Kidney (tissue), 22 donors: ENCODE measurements at places on chromosomes 3 and 15. TPM values are rescaled to one million over a fixed set of nuclear protein-coding genes. Genes with fewer than 3 reads are reported as not detected.

DNA sequence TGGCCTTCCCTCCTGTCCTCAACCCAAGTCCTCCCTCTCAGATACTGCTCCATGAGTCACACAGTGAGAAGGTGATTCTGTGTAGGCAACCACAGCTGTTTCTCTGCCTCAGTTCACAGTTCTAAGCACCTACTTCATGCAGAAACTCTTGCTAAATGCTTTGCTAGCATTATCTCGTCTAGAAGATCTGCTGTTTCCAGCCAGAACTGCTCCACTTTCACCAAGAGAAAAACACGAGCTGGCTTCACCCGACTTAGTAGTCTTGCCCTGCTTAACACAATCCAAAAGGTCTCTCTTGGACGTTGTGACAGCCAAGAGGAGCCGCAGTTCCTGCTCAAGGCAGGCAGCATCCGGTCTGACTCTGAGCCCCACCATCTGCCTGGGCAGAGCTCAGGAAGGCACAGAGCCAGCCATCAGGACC is 272.1 kb downstream of the UACA start:
- H3K4me1 ChIP-seq, result no peaks in the 10 kb centered on the region
- H3K27ac ChIP-seq, result no peak overlapping the region
- H3K27me3 ChIP-seq, result no peaks in the 10 kb centered on the region
- no peaks in the 10 kb centered on the region for H3K36me3 ChIP-seq
- no peak for DNase-seq

Gene MUC13
- total RNA-seq, result 1.9 TPM

DNA sequence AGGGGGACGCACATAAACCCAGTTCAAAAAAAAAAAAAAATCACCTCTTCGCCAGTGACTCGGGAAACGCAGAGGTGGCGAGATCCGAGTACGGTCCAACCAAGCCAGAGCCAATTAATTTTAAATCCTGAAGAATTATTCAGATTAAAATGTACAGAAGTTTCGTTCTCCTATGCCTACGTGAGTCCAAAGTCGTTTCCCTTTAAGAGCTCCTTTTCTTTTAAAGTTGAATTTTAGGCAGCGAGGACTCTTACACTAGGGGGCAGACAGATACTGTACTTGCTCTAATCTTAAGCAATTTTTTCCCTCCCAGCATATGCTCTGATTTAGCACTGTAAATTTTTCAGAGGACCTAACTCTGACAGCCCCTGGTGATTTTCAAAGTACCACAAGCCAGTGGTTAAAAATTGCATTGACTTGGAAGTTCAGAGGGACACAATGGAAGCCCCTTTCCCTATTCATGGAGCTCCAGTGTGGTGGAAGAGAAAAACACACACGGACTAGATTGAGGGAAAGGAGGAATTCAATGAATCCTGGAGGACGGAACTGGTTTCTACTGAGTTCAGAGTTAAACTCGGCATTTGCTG is 3.3 kb upstream of the NR2F2 start:
- no peaks in the 10 kb centered on the region for H3K36me3 ChIP-seq
- peak overlapping the region; percentile 95 for H3K27ac ChIP-seq
- no peaks in the 10 kb centered on the region for H3K27me3 ChIP-seq
- DNase-seq, result peak; percentile 96
- H3K4me3 ChIP-seq, result peak overlapping the region; percentile 98

DNA sequence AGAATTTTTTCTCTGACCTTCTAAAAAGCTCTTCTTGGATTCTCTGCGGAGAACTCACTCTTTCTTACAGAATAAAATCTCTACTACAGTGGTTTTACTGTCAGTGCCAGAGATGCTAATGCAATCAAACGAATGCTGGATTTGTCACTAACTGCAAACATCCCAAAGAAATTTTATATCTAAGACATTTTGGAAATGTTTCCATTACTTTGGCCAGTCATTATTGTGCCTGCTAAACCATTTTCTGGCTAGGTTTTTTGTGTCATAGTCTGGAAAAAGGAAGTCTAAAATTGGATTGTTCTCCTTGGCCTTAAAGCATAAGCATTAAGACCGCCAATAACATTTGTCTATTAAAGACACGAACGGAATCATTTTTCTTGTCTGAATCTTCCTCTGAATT is 54.0 kb downstream of the PLOD2 start:
- H3K4me1 ChIP-seq, result no peaks in the 10 kb centered on the region
- H3K27ac ChIP-seq, result no peak overlapping the region
- H3K36me3 ChIP-seq, result no peaks in the 10 kb centered on the region
- DNase-seq, result no peak
- H3K4me3 ChIP-seq, result no peak overlapping the region
- no peaks in the 10 kb centered on the region for H3K27me3 ChIP-seq

Gene MME
- 8.4 TPM for total RNA-seq

Gene FAM3D
- total RNA-seq, result 0.60 TPM

Gene MEX3B
- total RNA-seq, result 0.91 TPM

Gene CHRD
- 16.8 TPM for total RNA-seq

DNA sequence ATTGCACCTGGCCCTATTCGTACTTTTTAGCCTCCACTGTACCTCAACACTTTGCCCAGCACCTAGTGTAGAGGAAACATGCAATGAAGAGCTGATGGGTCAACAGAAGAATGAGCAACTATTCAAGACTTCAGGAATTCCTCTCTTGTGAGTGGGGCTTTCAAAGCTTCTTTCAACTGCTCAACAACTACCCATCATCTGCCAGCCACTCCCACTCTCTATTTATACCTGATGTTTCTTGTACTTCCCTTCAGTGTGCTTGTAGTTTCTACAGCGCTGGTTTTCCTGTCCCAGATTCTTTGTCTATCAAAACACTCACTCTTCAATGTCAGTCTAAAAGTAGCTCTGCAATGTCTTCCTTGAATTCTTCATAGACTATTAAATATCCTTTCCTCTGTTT is 168.3 kb upstream of the LPP start:
- DNase-seq, result no peak
- no peaks in the 10 kb centered on the region for H3K4me1 ChIP-seq
- H3K27ac ChIP-seq, result no peak overlapping the region

Gene WDR93
- 2.5 TPM for total RNA-seq

- DNase-seq, result no peak
- no peak overlapping the region for H3K27ac ChIP-seq
- H3K27me3 ChIP-seq, result no peaks in the 10 kb centered on the region
Measured at GRCh38 chr3:46188708-46189107, 19.4 kb downstream of the CCR1 start.

Gene ROPN1
- total RNA-seq, result 0.54 TPM

DNA sequence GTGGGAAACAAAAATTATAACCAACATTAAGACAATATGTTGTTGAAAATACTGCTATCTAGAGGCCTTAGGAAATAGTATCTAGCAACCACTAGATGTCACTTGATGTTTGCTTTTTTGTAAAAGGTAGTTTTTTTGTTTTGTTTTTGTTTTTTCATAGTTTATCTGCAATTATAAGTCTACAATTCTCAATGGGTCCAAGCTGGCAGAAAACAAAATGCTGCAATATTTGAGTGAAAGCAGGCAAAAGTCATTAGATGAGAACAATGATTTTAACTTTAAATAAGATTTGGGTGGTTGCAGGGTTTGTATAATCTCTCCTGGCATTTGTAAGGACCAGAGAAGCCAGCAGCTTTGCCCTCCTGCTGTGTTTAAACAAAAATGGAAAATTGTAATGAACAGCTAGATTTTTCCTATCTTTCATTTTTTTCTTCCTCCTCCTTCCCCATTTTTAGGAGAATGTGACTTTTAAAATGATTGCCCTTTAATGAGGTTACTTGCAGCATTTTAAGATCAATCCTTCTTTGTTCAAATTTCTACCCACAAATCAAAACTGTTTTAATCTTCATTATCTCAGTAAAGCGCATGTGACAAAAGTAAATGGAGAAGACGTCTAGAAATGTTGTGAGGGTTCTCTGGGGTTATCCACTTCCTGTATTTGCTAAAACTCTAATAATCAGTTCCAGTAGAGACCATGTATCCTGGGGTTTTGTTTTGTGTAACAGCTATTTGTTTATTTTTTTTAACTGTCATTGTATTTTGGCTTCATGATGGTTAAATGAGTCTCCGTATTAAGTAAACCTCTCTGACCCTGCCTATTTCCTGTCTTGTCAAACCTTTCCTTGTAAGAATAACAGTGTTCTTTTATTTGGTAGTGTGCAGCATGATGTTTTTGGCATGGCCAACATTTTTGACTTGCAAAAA is 27.3 kb downstream of the DUT start:
- peak; percentile 54 for DNase-seq
- H3K36me3 ChIP-seq, result no peaks in the 10 kb centered on the region

- no peaks in the 10 kb centered on the region for H3K36me3 ChIP-seq
- H3K27ac ChIP-seq, result no peak overlapping the region
- no peak overlapping the region for H3K4me3 ChIP-seq
- H3K27me3 ChIP-seq, result no peaks in the 10 kb centered on the region
Measured at GRCh38 chr3:133527081-133527715, 46.3 kb upstream of the CDV3 start.

- H3K4me3 ChIP-seq, result no peak overlapping the region
- H3K36me3 ChIP-seq, result no peaks in the 10 kb centered on the region
- H3K27ac ChIP-seq, result no peak overlapping the region
- no peaks in the 10 kb centered on the region for H3K4me1 ChIP-seq
- no peaks in the 10 kb centered on the region for H3K27me3 ChIP-seq
Measured at GRCh38 chr3:188316723-188317070, 162.7 kb downstream of the LPP start.
